ENCODE measurements at places on chromosomes 1 and 21.
A peak's percentile ranks its signal among the peaks of the same experiment; 100 is the strongest.

GRCh38 chr1:159879136-159879535 is 16.7 kb upstream of the VSIG8 start:
- no peak for DNase-seq

- DNase-seq = peak; percentile 77
These were observed 7.7 kb downstream of the EPHX1 start for GRCh38 chr1:225817611-225818061.

- peak; percentile 77 for DNase-seq
These were observed 109.0 kb upstream of the IPO9 start for GRCh38 chr1:201719812-201720521.

- no peak for DNase-seq
These were observed 40.1 kb upstream of the TMPRSS15 start for GRCh38 chr21:18443701-18444100.

DNA sequence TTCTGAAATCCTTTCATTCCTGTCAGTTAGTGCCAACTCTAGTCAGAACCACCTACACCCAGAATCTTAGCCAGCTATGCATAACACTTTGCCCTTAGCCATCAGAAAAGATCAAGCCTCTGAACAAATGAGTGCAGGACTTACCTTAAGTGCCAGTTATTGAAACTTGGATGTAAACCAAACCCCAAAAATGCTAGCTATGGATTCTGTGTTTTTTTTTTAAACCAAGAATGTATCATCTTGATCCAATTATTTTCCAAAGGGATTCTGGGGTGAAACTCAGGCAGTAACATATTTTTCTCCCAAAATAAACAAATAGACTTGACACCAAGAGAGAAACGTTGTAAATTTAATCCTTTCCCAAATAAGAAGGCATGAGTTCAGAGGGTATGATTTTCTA is 538.6 kb upstream of the ADAMTS5 start:
- peak; percentile 93 for DNase-seq

DNA sequence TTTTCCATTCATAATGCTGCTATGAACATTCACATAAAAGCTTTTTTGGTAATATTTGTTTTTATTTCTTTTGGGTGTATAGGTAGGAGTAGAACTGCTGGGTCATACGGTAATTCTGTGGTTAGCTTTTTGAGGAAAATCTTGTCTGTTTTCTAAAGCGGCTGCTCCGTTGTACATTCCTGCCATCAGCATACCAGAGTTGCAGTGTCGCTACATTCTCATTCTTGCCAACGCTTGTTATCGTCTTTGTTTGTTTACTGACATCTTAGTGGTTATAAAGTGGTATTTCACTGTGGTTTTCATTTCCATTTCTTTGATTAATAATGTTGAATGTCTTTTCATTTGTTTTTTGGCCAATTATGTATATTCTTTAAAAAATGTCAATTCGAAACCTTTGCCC is 469.8 kb upstream of the ZP4 start:
- DNase-seq = no peak

GRCh38 chr21:16279731-16280581 is 550.2 kb downstream of the USP25 start:
- DNase-seq = peak; percentile 24

Measured in fibroblast of skin of right biceps (primary cell).